ENCODE measurements at places on chromosomes 16 and 17.
A peak's percentile ranks its signal among the peaks of the same experiment; 100 is the strongest.

- DNase-seq = no peak
These were observed 64.1 kb downstream of the PIPOX start for GRCh38 chr17:29107084-29107483.

GRCh38 chr16:57245472-57246113, 534 bp downstream of the ARL2BP start:
- DNase-seq = peak; percentile 29

DNA sequence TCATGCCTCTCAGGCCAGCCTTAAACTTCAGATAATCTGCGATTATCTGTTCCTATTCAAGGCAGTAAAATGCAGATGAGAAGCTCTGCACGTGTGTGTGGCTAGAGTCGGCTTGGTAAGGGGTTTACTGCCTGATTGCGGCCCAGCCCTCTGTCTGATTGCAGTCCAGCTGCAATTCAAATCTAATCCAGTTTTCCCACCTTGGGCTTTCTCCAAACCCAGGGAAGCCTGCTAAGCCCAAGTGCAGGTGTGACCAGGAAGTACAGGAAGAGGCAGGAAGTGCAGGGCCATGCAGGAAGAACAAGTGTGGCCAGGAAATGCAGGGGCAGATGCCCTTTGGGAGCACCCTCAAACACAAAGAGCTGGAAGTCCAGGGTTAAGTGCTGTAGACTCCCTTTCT, 314.9 kb downstream of the CEP112 start:
- DNase-seq = no peak

DNA sequence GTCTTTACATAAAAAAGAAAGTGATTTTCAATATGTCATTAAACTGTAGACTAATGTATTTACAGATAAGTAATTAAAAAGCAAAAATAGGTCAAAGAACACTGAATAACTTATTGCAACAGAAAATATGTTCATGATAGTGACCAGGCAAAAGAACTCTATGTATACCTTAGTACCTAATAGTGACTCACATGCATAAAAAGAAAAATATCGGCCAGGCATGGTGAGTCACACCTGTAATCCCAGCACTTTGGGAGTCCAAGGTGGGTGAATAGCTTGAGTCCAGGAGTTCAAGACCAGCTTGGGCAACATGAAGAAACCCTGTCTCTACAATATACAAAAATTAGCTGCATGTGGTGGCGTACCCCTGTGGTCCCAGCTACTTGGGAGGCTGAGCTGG, 33.0 kb upstream of the TOM1L1 start:
- DNase-seq = no peak

GRCh38 chr16:51312363-51313150, 161.5 kb upstream of the SALL1 start:
- DNase-seq = no peak

DNA sequence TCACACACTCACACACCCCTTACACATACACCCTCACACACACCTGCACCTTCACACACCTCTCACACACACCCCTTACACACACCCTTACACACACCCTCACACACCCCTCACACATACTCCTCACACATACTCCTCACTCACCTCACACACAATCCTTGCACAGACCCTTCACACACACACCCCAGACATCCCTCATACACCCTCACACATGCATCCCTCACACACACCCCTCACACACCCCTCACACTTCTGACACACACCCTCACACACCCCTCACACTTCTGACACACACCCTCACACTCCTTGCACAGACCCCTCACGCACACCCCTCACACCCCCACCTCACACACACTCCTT, 23.9 kb downstream of the C17orf67 start:
- no peak for DNase-seq

DNA sequence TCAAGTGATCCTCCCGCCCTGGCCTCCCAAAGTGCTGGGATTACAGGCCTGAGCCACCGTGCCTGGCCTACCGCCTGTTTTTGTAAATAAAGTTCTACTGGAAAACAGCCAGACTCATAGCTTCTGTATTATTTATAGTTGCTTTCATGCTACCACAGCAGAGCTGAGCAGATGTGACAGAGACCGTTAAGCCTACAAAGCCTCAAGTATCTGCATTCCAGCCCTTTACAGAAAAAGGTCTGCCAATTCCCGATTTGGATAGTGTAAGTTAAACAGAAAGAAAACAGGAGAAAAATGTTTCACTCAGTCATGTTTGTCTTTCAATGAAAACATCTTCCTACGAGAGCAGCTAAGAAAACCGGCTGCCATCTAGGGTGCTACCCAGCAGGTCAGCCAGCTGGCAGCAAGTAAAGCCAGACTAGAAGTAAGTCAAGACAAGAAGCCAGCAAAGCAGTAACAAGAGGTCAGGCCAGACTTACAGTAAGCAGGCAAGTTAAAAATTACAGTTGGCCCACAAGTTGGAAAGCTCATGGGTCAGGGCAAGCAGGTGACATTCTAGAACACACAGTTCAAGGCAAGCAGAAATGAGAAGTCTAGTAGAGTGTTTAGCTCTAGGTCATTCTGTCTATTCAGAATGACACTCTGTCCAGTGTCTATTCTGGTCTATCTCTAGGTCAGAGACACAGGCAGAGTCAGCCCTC, 17.7 kb downstream of the NCBP3 start:
- DNase-seq = no peak

- DNase-seq = no peak
These were observed 140.5 kb downstream of the SSH2 start for GRCh38 chr17:29789196-29790170.

GRCh38 chr17:72244494-72244893, 123.7 kb downstream of the SOX9 start:
- DNase-seq = no peak

GRCh38 chr16:79632289-79632688, 31.8 kb upstream of the MAF start:
- DNase-seq = peak; percentile 14

GRCh38 chr17:30821871-30822723, 2.4 kb downstream of the CRLF3 start:
- no peak for DNase-seq

DNA sequence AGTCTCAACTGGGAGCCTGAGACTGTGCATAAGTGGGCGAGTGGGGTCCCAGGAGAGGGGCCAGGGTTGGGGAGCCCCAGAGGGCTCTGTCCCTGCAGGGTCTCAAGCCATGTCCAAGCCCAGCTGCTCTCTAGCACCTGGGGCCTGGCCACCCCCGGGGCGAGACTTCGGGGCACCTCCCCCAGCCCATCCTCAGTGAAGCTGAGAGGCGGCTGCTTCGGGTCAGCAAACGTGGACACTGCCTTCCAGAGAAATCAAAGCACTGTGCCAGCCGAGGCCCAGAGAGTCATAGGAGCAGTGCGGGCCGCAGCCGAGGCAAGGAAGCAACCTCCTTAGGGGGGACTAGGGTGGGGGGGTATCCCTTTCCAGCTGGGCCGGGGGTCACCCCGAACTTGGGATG, 77.5 kb downstream of the ENGASE start:
- DNase-seq = no peak

GRCh38 chr16:78694414-78694813, 595.0 kb downstream of the WWOX start:
- no peak for DNase-seq

GRCh38 chr16:2208308-2208707, 2.4 kb downstream of the BRICD5 start:
- no peak for DNase-seq

DNA sequence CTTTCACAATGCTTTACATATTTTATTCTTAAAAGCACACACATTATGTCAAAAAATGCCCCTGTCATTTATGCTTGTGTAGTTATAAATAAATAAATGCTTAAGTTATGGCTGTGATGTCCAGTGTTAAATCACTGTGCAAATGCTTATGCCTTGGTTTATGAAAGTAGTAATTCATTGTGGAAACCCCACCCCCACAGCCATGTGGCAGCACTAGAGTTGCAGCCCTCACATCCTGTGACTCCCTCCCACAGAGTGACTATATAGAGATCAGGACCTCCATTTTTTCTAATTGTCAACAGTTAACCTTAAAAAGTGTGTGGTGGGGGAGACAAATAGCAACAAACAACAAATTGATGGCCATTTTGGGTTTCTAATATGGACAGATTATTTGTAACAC, 2.4 kb downstream of the SKAP1 start:
- peak; percentile 69 for DNase-seq

DNA sequence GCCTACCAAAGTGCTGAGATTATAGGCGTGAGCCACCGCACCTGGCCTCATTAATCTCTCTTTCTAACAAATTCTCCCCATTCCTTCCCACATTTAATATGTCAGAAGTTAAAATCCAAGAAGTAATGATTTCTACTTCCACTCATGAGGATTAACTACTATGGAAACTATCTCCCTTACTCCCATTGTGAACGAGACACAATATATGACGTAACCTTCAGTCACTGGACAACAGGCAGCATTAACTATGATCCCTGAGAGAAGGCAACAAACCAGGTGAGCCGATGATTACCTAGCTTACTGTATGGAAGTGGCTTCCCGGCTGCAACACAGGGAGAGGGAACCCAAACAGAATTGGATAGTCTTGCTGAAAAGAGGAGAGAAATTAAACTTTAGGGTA, 20.0 kb downstream of the GLG1 start:
- no peak for DNase-seq

DNA sequence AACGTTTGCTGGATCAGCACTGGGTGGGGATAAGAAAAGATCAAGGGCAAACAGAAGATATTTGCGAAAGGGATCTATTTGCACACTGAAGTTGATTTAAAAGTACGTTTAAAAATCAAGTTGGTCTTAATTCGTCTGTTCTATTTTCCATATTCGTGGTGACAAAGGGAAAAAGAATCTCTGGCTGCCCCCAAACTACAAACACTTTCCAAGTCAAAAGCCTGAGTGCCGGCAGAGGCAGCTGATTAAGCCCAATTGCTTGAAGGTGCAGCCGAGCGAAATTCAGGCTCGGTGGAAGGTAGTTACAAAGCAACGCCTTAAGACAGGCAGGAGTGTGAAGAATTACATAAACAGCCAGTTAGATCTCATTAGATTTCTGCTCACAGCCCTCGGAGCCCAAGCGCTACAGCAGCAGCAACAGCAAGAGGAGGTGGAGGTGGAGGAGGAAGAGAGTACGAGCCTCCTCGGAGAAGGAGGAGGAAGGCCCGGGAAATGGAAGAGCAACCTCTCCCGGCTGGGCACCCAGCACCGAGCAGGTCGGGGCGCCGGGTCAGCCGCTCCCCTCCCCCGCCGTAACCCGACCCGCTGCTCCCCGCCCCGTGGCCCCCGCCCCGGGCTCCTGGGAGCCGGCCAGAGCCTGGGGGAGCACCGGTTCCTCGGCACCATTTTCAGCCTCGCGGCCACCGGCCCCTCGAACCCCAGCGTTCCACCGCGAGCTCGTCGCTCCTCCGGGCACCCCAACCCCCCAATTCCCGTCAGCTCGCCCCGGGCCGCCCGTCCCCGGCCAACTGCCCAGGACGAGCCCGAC, 890 bp downstream of the TOB1 start:
- peak; percentile 41 for DNase-seq

- DNase-seq = no peak
These were observed 49.0 kb downstream of the RHOT1 start for GRCh38 chr17:32191306-32191705.

DNA sequence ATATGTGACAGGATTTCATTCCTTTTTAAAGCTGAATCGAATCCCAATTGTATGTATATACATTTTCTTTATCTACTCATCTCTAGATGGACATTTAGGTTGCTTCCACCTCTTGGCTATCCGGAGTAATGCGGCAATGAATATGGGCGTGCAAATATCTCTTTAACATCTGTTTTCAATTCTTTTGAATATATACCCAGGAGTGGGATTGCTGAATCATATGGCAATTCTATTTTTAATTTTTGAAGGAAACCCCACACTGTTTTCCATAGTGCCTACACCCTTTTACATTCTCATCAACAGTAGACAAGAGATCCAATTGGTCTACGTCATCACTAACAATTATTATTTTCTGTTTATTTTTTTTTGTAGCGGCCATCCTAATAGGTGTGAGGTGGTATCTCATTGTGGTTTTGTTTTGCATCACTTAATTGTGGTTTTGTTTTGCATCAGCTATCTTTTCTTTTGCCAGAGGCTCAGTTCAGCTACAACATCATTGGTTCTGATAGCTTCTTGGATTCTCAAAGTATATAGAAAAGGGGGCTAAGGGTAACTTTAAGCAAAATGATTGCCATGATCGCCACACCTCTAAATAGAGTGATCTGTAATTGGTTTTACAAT, 25.6 kb upstream of the MAP2K6 start:
- no peak for DNase-seq

GRCh38 chr17:73901661-73902415, 257.6 kb upstream of the SDK2 start:
- peak; percentile 31 for DNase-seq

- no peak for DNase-seq
These were observed 14.3 kb upstream of the INTS2 start for GRCh38 chr17:61942085-61942484.

Data from activated CD4-positive, alpha-beta T cell treated with anti-CD3 and anti-CD28 coated beads, Interleukin-2, amount 50 U/mL, for 48 hours (primary cell).